ENCODE measurements at places on chromosomes 2 and 18.

DNA sequence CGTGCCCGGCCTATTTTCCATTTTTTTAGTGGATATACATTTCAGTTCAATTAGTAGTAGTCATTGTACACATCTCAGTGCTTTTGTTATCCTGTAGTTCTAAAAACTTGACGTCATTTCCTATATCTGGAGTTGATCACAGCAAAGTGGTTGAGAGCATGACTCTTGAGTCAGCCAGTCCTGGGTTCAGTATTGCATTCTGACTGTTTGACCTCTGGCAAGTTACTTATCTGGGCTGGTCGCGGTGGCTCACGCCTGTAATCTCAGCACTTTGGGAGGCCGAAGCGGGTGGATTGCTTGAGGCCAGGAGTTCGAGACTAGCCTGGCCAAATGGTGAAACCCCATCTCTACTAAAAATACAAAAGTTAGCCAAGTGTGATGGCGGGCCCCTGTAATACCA, 50.4 kb upstream of the PPM1B start:
- DNase-seq: no peak

GRCh38 chr2:231985823-231986261, 24.3 kb downstream of the DIS3L2 start:
- no peak for DNase-seq

DNA sequence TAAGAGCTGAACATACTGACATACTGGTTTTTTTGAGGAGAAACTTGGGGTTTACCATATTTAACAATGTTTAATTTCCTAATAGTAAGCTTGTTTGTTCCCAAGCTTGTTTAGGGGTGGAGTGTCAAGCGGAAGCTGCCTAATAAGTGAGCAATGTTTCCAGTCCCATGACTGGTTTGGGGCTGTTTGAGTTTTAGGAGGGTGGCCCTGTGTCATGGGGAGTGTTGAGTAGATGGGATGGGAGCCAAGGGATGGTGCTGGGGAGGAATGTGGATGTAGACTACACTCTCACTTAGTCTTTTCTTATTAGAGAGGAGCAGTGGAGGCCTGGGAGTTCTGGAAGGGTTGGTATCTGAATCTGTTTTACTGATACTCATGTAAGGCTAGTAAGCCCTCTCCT, 128.5 kb downstream of the TANC1 start:
- no peak for DNase-seq

GRCh38 chr2:138707392-138708074, 72.7 kb downstream of the NXPH2 start:
- DNase-seq: no peak

DNA sequence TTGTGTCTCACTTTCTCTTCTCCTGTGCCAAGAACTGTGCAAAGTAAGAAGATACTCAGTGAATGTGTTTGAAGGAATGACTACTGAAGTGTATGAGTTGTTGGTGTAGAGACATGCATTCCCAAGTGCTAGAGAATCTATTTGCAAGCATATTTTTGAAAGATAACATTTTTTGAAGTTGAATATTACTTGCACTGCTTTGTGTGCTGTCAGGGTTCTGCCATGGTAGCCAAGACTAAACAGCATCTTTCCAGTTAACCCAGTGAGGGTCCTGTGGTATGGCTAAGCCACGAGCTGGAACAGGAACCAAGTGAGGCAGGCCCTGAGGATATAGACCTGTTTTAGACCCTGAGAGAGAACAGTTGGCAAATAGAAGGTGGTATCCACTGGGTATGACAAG, 35.2 kb upstream of the EFEMP1 start:
- DNase-seq: no peak

- DNase-seq: no peak
Measured at GRCh38 chr18:25830787-25831186, 259.6 kb downstream of the SS18 start.

- no peak for DNase-seq
Measured at GRCh38 chr2:11104794-11105660, 50.2 kb upstream of the SLC66A3 start.

DNA sequence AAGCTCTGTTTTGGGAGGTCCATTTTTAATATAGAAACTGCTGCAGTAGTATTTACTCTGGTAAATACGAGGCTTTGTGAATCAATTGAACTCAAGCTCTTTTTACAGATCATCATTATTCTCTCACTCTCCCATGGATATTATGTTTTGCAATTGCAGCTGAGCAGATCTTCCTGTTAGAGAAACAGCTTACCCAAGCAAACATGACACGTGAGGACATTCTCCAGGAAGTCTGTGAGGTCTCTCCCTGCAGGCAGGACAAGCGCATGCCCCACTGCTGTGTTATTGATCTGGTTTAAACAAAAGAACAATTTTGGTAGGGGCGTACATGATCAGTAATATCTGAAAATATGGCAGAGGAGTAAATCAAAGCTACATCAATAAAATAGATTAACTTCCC, 72.1 kb downstream of the COL6A3 start:
- DNase-seq: no peak

- DNase-seq: no peak
Measured at GRCh38 chr2:198441901-198442300, 637.5 kb downstream of the PLCL1 start.

DNA sequence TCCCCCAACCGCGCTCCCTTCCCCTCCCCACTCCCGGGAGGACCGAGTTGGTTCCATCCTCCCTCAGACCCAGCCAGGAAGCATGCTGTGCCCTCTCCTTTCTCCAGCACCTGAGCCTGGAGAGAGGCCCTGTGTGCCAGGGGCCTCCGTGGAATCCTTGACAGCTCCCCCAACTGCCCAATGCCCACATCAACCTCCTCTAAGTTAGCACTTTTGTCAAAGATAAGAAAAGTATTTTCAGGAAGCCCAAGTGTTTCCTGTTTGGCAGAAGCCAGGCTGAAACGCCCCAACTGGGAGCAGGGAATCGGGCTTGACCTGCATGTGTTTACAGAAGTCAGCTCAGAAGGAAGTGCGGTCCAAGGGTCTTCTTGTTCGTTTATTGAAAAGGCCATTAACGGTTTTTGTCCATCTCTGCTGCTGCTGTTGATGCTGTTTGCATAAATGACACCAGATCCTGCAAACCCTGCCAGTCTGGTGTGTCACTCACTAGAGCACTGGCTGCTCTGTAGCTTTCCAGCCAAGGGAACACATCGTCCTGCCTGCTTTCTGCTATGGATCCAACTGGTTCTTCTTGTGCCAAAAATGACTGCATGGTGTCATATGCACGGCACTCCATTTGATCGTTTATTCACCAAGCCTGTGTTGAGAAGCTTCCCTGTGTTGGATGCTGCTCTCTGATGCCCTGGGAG, 35.4 kb upstream of the COL6A3 start:
- no peak for DNase-seq

DNA sequence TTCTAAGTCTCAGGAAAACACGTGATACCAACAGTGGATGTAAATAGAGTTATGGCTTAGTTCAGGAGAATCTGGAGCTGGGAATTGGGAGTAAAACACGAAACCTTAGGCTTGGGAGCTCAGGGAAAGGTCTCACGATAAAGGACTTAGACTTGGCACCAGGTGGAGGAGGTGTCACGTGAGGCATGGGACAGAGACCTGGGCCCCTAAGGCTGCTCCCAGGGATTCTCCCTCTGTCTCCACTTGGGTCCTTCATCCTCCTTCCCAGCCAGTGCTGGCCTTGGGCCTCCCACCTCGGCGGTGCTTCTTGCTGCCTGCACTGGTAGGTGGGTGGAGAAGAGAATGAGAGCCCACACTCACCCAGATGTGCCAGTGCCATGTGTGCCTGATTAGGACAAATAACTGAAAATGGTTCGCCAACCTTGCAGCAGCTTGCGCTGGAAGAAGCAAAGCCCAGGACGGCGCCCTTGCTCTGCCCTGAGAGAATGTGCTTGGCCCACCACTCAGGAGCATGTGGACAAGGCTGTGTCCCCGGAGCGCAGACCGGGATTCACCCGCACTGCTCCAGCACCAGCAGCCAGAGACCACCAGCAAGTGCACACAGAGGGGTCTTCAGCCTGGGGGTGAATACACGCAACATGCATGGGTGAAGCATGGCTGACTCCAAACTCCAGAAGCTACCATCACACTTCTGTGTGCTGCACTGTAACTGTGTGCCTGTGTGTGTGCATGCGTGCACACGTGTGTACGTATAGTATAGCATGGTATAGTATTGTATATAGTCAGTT, 48.1 kb downstream of the PSMG2 start:
- no peak for DNase-seq

DNA sequence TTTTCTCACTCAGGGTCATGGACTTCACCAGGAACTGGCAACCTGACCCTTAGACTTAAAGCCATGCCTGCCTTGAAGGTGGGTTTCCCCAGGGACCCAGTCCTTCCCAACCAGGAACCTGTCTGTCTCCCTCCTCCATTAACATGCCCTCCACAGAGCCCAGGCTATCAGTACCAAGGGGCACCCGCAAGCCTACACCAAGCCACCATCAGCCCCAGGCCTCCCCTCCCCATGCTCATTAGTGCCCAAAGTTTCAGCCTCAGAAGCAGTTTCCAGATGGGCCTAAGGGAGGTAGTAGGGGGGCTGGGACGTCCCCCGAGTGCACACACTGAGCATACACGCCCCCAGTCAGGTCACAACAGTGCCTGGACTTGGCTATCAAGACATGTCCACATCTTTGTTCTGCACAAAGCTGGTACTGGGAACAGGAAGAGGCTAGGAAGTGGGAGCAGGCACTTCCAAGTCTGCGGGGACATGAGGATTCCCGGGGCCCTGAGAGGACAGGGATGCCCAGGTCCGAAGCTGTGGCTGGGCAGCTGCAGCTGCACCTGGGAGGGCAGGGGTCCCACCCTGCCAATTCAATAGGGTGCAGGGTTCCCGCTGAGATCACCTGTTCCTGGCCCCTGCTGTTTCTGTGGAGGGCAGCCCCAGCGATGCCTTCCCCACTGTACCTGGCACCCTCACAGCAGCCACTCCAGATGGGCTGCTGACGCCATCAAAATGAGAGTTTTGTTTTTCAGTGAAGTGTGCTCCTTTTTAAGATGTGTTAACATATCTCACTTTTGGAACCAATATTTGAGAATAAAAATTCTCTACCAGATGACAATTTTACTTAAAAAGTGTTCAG, 731.4 kb downstream of the NR4A2 start:
- DNase-seq: no peak

- DNase-seq: no peak
Measured at GRCh38 chr2:11617984-11618707, 51.8 kb downstream of the NTSR2 start.

DNA sequence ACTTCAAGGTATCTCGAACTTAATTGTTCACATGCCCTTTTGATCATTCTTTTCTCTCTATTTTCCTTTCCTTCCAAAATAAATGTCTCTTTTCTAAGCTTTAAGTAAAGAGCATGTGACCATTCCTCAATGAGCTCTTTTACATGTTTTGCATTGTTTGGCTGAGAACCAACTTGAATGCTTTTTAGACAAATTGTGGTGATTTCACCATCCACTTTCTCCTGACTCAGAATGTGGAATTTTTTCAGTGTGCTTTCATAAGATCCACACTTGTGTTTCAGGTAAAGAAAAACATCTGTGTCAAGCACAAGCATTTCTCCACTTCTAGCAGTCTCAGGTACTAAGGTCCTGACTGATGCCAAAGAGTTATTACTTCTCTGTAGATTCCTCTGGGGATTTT, 10.7 kb downstream of the RBM43 start:
- no peak for DNase-seq

- DNase-seq: no peak
Measured at GRCh38 chr2:126909781-126910180, 11.1 kb downstream of the TEX51 start.

GRCh38 chr2:152874955-152875354, 156.5 kb downstream of the ARL6IP6 start:
- DNase-seq: no peak

GRCh38 chr18:46350598-46351159, 246.5 kb downstream of the HAUS1 start:
- no peak for DNase-seq

- DNase-seq: no peak
Measured at GRCh38 chr2:27249159-27249890, 13.5 kb downstream of the SLC30A3 start.

DNA sequence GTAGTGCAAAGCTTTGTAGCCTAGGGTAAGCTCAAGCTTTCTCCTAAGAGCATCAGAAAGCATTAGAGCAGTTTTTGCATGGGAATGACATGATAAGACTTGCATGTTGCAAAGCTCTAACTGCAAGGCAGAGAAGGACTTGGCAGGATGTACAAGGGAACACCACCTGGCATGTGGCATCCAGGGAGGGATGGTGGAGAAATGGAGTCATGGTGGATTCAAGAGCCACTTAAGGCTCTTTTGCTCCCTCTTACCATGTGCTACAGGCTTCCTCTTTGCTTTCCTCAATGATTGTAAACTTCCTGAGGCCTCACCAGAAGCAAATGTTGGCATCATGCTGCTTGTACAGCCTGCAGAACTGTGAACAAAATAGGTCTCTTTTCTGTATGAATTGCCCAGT, 266.0 kb downstream of the GLI2 start:
- no peak for DNase-seq

GRCh38 chr2:62306751-62307468, 111.0 kb downstream of the B3GNT2 start:
- DNase-seq: no peak

- DNase-seq: no peak
Measured at GRCh38 chr18:50207722-50208121, 12.8 kb upstream of the MYO5B start.

DNA sequence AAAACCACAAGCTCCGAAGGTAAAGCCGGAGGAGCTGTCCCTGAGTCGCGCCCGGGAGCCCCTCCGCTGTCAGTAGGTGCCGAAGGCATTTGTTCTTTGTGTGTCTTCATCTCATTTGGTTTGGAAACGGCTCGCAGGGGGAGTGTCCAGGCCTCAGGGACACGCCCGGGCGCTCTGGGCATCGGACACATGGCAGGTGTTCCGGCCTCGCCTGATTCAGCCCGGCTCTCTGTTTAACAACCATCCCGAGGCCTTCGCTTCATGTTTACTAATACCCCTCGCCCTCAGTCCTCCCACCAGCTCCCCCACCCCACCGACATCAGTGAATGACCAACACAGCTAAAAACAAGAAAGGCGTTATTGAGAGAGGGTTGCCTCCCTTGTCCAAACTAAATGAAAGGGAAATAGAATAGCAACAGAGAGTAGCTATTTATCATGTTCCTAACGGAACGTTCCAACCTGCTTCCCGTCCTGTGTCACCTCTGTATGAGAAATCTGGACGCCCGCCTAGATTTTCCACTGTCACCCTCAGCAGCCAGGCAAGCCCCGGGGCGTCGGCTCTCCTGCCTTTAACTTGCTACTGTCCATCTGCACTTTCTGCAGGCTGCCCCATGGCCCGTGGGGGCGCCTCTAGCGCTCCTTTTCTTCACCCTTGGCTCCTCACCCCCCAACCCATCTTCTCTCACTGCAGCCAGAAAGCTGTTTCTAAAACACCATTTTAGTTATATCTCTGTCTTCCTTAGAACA, 73.9 kb downstream of the MYCN start:
- no peak for DNase-seq

- no peak for DNase-seq
Measured at GRCh38 chr18:74652392-74652988, 54.8 kb downstream of the ZNF407 start.

DNA sequence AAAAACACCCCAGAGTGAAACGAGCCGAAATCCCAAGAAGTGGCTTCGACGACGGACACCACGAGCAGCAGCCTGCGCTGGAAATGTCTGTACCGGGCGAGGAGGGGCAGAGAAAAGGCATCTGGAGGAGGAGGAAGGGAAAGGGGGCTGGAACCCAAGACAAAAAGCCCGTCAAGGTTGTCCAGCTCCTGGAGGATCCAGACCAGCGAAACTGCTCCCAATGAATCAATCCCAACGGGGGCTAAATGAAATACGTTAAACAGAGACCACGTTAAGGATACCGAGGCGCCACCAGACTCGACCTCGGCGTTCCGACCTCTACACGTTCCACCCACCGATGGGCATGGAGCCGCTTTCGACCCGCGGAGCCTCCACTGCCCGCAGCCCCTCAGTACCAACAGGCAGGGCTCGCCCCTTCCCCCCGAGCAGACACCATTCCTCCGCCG, 400 bp downstream of the CCDC88A start:
- no peak for DNase-seq
